Anterior cingulate cortex (tissue), 58 donors: ENCODE measurements at places on chromosomes 2 and 18.

DNA sequence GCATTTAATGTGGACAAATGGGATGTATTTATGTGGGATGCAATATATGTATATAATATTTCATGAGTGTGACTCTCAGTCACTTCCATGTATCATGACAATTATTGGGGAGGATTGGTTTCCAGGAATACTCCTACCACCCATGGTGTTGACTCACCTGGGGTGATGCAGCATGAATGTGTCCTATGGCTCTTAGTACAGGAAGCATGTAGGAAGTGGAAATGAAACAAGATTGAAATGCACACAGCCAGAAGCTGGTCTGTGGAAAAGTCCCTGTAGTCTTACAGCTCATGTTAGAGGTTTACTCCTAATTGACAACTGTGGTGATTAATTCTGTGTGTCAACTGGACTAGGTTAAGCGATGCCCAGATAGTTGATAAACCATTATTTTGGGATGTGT, 89.3 kb upstream of the HAAO start:
- no peak for DNase-seq

GRCh38 chr2:55860832-55861231, 62.8 kb downstream of the EFEMP1 start:
- DNase-seq: no peak

GRCh38 chr18:80065705-80066104, 31.5 kb downstream of the RBFA start:
- DNase-seq: no peak

- no peak for DNase-seq
These were observed 26.6 kb upstream of the SEH1L start for GRCh38 chr18:12921178-12921577.

- DNase-seq: no peak
These were observed 25.9 kb downstream of the GCG start for GRCh38 chr2:162126111-162126519.

- DNase-seq: no peak
These were observed 46.3 kb upstream of the STAM2 start for GRCh38 chr2:152221839-152222238.
